ENCODE measurements at places on chromosomes 6 and 20. TPM values are rescaled to one million over a fixed set of nuclear protein-coding genes. Genes with fewer than 3 reads are reported as not detected.

The ROS1 gene
- total RNA-seq = not detected

The PPIL4 gene
- 28.4 TPM for total RNA-seq

The EIF2S2 gene
- total RNA-seq = 106 TPM

The COL11A2 gene
- total RNA-seq = 0.56 TPM

The PPP1R14C gene
- total RNA-seq = 0.21 TPM

The INSM1 gene
- total RNA-seq = 46.7 TPM

The RSPH4A gene
- 0.14 TPM for total RNA-seq

The SCUBE3 gene
- total RNA-seq = 0.02 TPM

- no peak overlapping the region for H3K4me3 ChIP-seq
- no peaks in the 10 kb centered on the region for H3K27me3 ChIP-seq
- no peaks in the 10 kb centered on the region for H3K36me3 ChIP-seq
- H3K4me1 ChIP-seq = no peaks in the 10 kb centered on the region
- H3K27ac ChIP-seq = no peak overlapping the region
Observed at GRCh38 chr20:8357703-8358102, 225.6 kb downstream of the PLCB1 start.

DNA sequence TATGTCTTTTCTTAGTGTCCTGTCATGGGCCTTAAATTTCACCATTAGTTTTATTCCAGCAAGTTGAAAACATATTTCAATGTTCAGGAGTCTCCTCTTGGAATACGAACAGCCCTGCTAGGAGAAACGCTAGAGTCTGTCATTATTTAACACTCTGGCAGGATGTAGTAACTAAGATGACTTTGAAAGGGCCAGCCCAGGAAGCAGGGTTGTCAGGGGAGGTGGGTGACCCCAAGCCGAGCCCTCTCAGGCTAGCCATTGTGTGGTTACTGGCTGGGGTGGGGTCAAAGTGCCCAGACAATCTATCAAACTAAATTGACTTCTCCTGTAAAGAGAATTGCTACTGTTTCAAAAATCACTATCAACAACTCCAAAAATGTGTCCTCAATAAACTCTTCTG is 67.8 kb downstream of the LY86 start:
- peaks cover 87% of the 10 kb centered on the region for H3K4me1 ChIP-seq
- peak overlapping the region; percentile 99 for H3K27ac ChIP-seq
- peak overlapping the region; percentile 73 for H3K4me3 ChIP-seq
- no peaks in the 10 kb centered on the region for H3K27me3 ChIP-seq

GRCh38 chr6:127103482-127103881 is 15.0 kb upstream of the RSPO3 start:
- H3K27ac ChIP-seq = no peak overlapping the region
- no peak overlapping the region for H3K4me3 ChIP-seq
- no peaks in the 10 kb centered on the region for H3K4me1 ChIP-seq
- DNase-seq = no peak
- peaks cover 19% of the 10 kb centered on the region for H3K27me3 ChIP-seq
- H3K36me3 ChIP-seq = no peaks in the 10 kb centered on the region

- no peak overlapping the region for H3K27ac ChIP-seq
- no peak for DNase-seq
- H3K4me3 ChIP-seq = no peak overlapping the region
Observed at GRCh38 chr20:13207016-13207415, 14.1 kb upstream of the ISM1 start.

DNA sequence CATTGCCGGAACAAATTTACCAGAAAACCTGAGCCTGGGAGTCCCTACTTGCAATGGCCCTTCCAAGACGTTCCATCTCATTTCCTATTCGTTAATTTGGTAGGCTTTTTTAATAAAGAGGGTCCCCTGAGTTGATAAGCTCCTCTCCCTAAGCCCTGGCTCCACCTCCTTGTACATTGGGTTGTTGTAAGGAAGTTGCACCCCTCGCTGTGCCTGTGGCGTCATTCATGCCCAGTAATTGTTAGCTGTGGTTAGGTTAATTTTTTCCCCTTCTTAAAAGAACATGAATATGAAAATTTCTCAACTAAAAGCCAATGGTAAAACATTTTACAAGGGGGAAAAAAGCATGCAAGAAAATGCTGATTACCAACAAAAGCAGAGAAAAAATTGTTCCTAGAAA is 91.9 kb downstream of the SLC24A3 start:
- H3K4me1 ChIP-seq = no peaks in the 10 kb centered on the region
- H3K4me3 ChIP-seq = no peak overlapping the region
- no peak for DNase-seq
- no peak overlapping the region for H3K27ac ChIP-seq

DNA sequence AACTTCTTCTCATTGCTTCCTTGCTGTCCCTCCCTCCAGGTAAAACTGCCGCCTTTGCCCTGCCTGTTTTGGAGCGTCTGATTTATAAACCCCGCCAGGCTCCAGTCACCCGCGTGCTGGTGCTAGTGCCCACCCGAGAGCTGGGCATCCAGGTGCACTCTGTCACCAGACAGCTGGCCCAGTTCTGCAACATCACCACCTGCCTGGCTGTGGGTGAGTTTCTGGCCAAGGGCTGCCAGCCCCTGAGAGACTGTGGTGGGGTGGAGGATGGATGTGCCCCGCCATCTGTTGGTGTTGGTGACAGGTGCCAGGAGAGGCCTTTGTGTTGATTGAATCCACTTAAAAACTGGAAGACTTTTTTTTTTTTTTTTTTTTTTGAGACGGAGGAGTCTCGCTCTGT is 9.5 kb downstream of the DDX27 start:
- no peak for DNase-seq
- H3K4me1 ChIP-seq = peaks cover 5% of the 10 kb centered on the region
- H3K36me3 ChIP-seq = peaks cover 66% of the 10 kb centered on the region
- H3K27ac ChIP-seq = no peak overlapping the region

DNA sequence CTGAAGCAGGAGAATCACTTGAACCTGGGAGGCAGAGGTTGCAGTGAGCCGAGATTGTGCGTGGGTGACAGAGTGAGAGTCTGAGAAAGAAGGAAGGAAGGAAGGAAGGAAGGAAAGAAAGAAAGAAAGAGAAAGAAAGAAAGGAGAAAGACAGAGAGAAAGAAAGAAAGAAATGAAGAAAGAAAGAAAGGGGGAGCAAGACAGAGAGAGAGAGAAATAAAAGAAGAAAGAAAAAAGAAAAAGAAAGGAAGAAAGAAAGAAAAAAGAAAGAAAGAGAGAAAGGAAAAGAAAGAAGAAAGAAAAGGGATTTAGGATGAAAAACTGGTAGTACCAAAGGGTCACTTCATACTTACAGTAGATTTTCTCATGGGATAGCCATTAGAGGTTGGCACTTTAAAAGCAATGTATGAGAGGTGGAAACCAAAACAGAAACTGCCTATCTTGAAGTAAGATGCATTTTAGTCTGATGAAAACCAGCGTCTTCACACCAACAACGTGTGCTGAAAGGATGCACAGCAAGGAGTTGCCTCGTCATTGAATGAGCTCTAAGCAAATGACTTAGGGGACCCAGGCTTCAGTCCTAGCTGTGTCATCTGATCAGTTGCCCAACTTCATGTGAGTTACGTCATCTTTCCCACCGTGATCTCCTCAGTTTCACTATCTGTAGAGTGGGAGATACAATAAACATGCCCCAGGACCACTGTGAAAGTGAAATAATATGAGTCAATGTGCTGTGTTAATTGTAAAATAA is 133.9 kb upstream of the NEDD9 start:
- DNase-seq = peak; percentile 86
- no peaks in the 10 kb centered on the region for H3K27me3 ChIP-seq
- H3K27ac ChIP-seq = peak overlapping the region; percentile 86
- peaks cover 78% of the 10 kb centered on the region for H3K4me1 ChIP-seq
- H3K36me3 ChIP-seq = peaks cover 58% of the 10 kb centered on the region

- no peak overlapping the region for H3K27ac ChIP-seq
- H3K36me3 ChIP-seq = peaks cover 3% of the 10 kb centered on the region
- no peaks in the 10 kb centered on the region for H3K27me3 ChIP-seq
- no peak overlapping the region for H3K4me3 ChIP-seq
Observed at GRCh38 chr20:17648791-17649730, 33.0 kb downstream of the RRBP1 start.

DNA sequence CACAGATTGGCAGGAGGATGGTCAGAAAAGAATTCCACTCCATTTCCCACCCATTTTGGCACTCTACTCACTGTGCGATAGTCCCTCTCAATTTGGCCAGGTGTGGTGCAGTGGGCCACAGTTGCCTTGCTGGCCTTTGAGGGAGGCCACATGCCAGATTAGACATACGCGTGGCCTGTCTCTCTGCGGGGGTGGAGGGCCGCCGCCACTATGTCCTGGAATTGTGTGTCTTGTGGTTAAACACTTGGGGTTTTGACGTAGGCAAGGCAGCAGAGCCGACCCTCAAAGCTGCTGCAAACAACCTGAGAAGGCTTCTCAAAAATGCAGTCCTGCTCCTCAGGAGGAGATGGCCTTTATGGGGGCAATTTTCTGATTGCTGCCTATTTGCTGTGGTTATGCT is 4.9 kb upstream of the DAAM2 start:
- H3K4me1 ChIP-seq = no peaks in the 10 kb centered on the region
- no peak overlapping the region for H3K27ac ChIP-seq
- no peak overlapping the region for H3K4me3 ChIP-seq
- H3K36me3 ChIP-seq = no peaks in the 10 kb centered on the region

DNA sequence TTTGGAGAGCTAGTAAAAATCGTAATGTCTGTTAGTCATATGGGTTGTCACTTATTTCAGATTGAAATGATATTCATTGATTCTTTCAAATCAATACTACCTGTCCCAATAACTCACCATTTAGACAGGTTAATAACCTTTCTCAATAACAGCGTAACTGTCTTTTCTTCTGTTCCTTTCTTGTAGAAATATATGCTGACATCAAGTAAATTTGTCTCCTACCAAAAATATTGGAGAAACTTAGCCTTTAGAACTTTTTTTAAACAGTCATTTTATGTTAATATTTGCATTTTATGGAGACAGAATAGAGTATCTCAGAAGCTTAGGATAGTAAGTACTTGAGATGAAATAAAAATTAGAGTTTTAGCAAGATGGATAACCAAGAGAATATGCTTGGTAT is 278.2 kb downstream of the UST start:
- H3K27ac ChIP-seq = no peak overlapping the region
- peaks cover 16% of the 10 kb centered on the region for H3K4me1 ChIP-seq
- peaks cover 23% of the 10 kb centered on the region for H3K36me3 ChIP-seq
- H3K27me3 ChIP-seq = no peaks in the 10 kb centered on the region
- DNase-seq = no peak

DNA sequence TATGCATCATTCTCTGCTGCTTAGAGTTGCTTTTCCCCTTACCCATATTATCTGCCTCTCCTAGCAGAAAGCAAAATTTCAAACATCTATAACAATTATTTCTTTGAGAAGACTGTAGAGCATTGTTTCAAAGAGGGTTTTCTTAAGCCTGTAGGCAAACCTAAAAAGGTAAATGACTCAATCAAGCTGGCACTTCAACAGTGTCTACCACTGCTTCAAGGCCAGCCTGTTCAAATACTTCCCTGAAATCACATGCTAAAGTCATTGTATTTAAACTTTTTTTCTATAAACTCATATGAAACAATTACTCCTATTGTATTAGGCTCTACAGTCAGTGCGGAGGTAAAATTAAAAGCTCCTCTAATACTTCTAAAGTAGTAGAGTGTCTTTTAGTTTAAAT is 87.1 kb downstream of the OGFRL1 start:
- DNase-seq = no peak
- H3K27me3 ChIP-seq = peaks cover 5% of the 10 kb centered on the region
- no peaks in the 10 kb centered on the region for H3K4me1 ChIP-seq
- no peak overlapping the region for H3K27ac ChIP-seq
- H3K4me3 ChIP-seq = no peak overlapping the region

- H3K27ac ChIP-seq = no peak overlapping the region
- H3K27me3 ChIP-seq = peaks cover 4% of the 10 kb centered on the region
- H3K4me1 ChIP-seq = peaks cover 2% of the 10 kb centered on the region
- H3K36me3 ChIP-seq = no peaks in the 10 kb centered on the region
- DNase-seq = no peak
- no peak overlapping the region for H3K4me3 ChIP-seq
Observed at GRCh38 chr6:142740449-142740848, 204.5 kb downstream of the HIVEP2 start.
